Fibroblast of pulmonary artery (primary cell): ENCODE measurements at places on chromosomes 6 and 20.

- DNase-seq = no peak
These were observed 223.9 kb downstream of the LY86 start for GRCh38 chr6:6812427-6812826.

GRCh38 chr6:100116411-100117194 lies 122.6 kb upstream of the MCHR2 start:
- DNase-seq = peak; percentile 84

DNA sequence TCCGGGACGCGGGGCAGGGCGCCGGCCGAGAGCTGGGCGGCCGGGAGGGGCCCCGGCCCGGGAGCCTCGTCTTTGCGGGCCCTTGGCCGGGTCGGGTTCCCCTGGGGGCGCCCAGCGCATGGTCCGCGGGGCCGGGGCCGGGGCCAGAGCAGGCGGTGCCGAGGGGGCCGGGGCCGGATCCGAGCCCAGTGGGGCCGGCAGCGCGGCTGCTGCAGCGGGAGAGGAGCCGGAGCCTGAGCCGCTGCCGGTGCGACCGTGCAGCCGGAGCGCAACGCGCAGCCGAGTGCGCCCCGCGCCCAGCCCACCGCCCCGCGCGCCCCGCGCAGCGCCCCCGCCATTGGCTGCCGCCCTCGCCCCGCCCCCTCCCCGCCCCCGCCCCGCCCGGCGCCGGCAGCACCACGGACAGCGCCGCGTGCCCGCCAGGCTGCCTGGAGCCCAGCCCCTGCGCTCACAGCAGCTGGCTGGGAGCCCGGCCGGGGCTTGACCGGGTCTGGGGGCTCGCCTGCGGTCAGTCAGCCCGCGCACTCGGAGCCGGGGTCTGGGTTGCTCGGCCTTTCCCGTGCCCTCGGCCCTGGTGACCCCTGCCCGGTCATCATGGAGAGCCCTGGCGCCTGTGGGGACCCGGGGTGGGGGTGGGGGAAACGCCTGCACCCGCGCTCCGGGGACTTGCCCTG lies at the start of gene HRH3:
HRH3 (minus strand) TSS at position 287 of the 674 bp plus-strand sequence. CDS start 308 bp downstream, outside the sequence.
- peak; percentile 26 for DNase-seq

DNA sequence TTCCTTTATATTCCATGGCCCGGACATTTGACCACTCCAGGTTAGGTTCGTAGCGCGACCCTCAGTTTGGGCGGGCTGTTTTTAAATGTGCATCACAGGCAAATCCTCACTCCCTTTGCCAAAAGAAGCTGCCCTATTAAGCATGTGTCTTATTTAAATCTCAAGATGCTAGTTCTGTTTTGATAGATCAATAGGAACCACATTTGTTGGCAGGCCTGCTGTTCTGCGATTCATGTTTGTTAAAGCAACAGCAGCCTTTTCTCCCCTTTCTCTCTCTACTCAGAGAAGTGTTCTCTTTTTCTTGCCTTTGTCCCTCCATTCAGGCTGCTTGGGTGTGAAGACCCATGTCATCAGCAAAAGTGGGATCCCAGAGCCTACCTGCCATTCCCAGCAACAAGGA lies 212.0 kb upstream of the SSTR4 start:
- DNase-seq = no peak

DNA sequence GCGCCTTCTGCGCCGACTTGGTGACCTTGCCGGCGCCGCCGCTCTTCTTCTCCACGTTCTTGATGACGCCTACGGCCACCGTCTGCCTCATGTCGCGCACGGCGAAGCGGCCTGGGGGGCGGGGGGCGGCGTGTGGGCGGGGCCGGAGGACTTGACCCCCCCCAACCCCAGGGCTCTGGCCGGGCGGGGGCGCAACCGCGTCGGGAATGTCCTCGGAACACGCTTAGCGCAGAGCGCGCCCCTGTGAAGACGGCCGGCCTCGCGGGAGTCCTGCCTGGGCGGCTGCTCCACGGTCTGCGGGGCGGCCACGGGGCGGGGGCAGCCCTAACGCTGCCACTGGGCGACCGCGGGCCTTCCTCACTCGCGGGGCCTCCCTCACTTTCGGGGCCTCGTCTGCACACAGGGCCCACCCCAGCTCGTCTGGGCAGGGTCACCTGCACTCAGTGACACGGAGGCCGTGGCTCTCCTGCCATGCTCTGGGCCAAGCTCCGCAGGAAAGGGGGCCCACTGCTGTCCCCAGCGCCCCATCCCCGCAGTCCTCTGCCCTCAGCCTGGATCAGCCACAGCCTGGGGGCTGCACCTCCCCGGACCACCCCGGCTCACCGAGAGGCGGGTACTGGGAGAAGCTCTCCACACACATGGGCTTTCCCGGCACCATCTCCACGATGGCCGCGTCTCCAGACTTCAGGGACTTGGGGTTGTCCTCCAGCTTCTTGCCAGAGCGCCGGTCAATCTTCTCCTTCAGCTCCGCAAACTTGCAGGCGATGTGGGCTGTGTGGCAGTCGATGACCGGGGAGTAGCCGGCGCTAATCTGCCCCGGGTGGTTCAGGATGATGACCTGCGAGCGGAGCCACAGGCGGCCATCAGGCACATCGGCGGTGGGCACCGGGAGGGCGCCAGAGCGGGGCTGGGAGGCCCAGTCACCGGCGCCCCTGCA lies 10.3 kb downstream of the EEF1A2 start:
- DNase-seq = no peak

DNA sequence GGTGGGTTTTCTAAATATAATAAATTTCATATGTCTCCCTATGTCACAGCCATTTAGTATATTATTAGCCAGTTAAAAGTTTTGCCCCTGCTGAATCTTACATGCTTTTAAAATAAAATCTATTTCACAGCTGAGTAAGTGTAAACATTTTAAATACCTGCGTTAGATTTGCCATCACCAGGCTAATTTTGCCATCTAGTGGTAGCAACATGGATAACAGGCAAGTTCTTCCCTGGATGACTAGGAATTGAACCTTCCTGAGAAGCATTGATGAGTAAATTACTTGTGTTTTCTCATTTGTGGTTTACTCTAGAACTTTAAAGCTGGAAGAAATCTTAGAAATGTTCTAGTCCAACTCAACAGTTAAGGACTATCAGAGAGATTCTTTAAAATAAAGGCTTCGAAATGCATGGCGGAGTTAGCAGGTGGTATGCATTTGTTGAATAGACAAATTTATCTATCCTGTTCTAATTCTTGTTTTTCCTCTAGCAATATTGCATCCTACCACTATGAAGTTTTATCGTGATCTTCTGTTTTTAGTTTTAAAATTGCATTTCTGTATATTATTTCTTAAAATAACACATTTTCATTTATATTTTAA lies 2.6 kb downstream of the PRSS35 start:
- DNase-seq = peak; percentile 84

DNA sequence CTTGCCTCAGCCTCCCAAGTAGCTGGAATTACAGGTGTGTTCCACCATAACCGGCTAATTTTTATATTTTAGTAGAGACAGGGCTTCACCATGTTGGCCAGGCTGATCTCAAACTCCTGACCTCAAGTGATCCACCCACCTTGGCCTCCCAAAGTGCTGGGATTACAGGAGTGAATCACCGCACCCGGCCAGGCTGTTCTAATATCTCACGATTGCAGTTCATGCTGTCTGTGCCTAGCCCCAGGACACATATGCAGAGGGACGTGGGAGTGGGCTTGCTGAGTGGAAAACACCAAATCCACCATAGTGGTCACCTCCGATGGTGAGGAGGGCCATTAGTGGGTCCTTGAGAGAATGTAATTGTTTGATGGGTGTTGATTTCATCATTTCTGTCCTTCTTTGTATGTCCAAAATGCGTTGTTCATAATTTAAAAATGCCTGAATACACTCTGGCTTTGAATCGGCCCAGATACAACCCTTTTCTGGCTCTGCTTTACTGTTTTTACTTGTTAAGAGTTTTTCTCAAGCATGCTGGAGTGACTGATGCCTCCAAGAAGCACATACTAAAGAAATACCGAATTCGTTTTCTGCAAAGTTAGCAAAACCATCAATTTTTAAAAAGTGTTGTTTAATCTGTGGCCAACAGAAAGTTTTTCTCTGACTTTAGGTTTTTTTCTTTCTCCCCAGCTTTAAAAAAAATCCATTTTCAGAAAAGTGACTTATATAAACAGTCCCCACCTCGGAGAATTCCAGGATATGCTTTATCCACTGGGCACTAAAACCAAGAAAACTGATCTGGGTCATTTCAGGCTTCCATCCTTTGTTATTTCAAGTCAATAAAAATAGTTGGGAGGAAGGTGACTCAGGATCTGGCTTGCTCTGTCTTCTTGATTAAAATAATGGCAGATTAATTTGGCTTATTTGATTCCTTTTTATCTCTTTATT lies 18.8 kb upstream of the RALGAPA2 start:
- peak; percentile 39 for DNase-seq

- DNase-seq = peak; percentile 89
These were observed 160.0 kb upstream of the PLN start for GRCh38 chr6:118387921-118388701.

DNA sequence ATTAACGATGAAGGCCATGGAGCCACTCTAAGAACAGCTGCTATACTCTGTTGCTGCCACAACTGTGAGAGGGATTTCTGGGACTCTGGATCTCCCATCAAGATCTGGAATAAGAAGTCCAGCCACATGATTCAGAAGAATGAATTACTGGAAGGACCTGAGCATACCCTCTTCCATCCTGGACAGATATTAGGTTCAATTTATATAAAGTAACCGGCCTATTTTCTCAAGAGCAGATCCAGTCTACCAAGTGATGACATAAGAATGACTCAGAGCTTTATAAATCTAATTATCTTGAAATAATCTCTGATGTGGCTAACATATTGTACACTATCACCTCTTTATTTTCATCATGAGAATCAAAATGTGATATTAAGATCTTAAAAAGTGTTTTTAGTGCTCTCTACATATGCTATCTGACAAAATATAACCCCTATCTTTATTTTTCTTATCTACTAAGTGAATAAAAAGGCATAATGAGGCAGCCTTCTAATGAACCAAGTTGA lies 45.1 kb downstream of the COL9A1 start:
- DNase-seq = no peak

DNA sequence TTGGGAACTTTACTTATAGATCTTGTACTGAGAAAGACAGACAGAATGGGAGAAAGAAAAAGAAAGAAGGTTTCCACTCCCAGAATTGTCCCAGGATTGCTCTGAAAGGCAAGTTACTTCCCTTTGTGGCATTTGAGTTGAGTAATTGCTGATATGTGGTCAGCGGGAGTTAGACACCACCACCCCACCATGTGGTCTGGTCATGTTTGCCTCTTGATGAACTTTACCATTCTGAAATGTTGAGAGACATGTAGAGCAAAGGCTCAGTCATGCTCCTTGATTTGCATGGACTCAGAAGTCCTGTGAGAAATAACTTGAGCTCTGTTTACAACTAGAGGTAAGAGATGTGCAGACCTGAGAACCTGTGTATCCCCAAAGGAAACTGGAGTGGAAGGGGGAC lies 17.1 kb downstream of the TCF21 start:
- DNase-seq = peak; percentile 34

- DNase-seq = no peak
These were observed 1.2 kb downstream of the NKX2-2 start for GRCh38 chr20:21512634-21513180.

GRCh38 chr6:47303342-47303741 lies 6.4 kb downstream of the TNFRSF21 start:
- no peak for DNase-seq
